ENCODE measurements at places on chromosomes 2 and 18.

GRCh38 chr2:158650646-158651357 lies 144.3 kb upstream of the DAPL1 start:
- DNase-seq, result no peak

DNA sequence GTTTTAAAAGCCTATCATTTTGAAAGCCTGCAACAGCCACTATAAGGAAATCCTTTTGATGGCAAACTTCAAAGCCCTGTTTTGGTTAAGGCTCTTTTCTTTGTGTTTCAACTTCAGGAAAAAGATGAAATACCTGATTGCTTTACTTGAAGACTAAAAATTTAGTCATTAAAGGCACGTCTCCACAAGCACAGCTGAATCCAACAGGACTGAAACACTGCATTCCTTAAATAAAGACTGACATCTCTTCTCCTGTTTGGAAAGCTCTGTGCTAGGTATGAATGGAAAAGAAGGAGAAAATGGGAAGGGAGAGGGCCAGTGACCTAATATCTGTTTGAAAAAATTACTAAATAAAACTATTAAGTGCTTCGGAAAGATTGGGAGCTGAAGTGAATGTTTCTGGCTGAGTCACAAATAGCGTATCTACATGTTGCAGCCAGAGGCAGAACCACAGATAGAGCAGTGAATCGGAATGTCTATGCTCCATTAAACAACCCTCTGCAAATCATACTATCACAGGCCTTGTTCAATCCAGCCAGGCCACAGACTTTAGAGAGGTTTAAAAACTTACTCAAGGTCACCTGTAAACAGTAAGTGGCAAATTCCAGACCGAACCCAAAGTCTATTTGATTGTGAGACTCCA lies 21.1 kb upstream of the RALBP1 start:
- no peak for DNase-seq

GRCh38 chr2:182592691-182593393 lies 123.2 kb upstream of the DNAJC10 start:
- DNase-seq, result no peak

DNA sequence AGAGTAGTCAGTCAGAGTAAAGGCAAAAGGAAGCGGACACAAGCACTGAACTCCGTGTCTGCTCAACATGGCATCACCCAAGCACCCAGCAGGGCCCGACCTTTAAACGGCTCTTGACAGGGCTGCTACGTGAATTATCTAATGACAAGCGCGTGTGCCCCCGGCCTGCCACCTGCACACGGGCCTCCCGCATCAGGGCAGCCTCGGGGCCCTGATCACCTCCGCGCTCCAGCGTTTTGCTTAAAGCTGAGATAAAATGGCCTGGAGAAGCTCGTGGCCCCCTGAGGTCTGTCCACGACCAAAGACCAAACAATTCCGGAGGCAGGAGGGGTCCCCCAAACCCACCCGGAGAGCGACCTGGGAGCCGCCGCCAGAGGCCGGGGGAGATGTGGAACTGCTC lies 376 bp downstream of the NDUFA10 start:
- DNase-seq, result no peak

DNA sequence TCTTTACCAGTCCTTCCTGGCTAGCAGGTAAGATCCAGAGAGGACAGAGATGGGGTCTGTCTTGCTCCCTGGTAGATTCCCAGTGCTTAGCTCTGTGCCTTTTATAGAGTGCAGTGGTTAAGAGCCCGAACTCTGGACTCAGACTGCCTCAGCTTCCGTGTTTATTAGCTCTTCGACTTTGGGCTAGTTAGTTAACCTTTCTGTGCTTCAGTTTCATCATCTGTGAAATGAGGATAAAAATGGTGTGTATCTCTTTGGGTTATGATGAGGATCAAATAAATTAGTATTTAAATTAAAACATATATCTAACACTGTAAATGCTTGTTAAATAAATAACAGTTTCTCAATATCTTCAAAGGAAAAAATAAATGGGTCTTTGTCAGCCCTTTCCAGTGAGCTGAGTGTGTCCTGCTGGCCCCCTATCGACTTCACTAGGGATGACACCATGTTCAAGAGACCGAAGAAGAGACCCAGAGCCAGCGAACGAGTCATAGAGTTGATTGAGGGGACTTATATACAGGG lies 38.2 kb downstream of the CERS6 start:
- no peak for DNase-seq

DNA sequence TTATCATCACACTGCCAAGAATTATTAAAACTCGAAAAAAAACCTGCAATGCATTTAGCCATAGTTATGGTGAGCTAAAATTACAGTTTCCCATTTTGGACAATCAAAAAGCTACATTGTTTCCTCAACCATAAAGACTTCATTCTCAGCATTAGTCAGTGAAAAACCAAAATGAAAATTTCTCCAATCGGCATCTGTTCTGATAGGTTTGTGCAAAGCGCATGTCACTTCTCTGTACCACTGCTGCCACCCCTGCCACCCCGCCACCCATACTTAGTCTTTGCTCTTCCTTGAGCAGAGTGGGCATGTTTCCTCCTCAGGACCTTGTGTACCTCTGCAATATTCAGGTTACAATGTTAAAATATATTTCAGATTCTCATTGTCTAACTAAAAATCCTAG lies 7.1 kb upstream of the ZBTB14 start:
- no peak for DNase-seq

DNA sequence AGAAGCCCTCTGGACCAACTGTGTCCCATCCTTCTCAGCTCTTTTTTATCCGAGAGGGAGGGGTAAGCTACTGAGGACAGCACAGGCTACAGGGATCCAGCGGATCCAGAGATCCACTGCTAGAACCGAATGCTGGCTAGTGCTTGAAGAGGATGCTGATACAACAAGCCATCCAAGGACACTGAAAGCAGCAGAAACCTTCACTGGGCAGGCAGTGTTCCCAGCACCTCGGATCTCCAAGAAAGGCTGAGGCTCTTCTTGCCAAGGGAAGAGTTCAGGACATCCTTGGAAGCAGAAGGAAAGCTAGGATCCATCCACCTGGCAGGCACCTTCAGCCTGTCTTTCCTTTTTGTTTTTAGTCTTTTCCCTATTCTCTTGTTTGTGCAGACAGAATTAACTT lies 13.2 kb upstream of the FHOD3 start:
- DNase-seq, result no peak

Data from activated naive CD8-positive, alpha-beta T cell treated with anti-CD3 and anti-CD28 coated beads, Interleukin-2, amount 10 ng/mL, durations not matched to agents 7 days and 5 days (primary cell).